Activated CD4-positive, alpha-beta T cell treated with anti-CD3 and anti-CD28 coated beads, Interleukin-2, amount 10 ng/mL, durations not matched to agents 24 days and 14 days (primary cell): ENCODE measurements at places on chromosomes 6 and 20. TPM values are rescaled to one million over a fixed set of nuclear protein-coding genes. Genes with fewer than 3 reads are reported as not detected.

The OPRL1 gene
- total RNA-seq, result 0.23 and 0.28 TPM in 2 replicates

The HLA-DPA1 gene
- total RNA-seq, result 38.5 and 42.6 TPM in 2 replicates

DNA sequence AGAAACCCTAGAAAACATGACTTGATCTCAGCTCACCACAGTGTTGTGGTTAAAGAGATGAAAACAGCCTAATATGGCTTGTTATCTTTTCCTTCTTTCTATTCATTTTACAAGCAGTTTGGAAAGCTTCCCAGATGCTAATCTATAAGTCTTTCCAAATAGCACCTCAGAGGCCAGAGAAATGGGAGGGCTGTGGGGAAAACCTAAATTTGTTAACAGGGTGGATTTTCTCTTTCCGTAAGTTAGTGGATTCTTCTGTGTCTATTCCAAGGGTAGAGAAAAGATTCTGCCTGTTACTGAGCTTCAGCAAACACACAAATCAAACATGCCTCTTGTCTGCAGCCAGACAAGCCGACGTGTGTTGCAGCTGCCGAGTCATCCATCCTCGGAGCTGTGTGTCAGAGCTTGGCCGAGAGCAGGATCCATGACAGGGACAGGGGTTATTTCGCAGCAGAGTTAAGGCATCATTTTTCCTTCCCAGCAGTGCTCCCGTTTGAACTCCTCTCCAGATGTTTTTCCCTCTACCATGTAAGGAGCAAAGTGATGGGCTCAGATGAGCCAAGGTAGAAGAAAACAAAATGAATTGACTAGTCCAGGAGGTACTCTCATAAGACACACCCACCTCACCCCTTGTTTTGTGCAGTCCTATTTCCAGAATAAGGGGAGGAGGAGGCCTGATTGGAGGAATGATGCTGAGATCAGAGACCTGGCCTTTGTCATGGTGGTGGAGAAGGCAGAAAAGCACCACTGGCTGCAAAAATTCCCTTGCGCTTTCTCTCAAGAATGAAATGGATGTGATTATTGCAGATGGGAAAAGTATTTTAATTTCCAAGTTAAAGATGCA, 560.0 kb downstream of the C6orf118 start:
- H3K4me1 ChIP-seq, result no peaks in the 10 kb centered on the region
- DNase-seq, result no peak
- H3K36me3 ChIP-seq, result no peaks in the 10 kb centered on the region
- no peak overlapping the region for H3K4me3 ChIP-seq
- H3K27me3 ChIP-seq, result no peaks in the 10 kb centered on the region

DNA sequence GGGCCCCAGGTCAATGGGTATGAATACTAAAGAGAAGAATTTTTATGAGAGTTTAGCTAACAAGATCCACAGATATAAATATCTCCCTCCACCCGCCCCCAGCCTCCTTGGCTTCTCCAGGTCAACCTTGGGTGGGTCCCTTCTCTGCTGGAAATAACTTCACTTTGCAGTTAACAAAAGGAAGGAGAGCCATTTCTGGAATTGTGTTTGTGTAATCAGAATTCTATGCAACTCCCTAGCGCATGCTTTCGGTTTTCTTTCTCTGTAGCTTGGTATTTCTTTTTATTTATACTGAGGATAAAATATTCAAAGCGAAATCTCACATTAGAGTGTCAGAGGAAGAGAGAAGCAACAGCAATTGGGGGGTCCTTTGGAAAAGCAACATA, 27.1 kb downstream of the RIPOR2 start:
- peaks cover 78% of the 10 kb centered on the region for H3K4me1 ChIP-seq
- H3K36me3 ChIP-seq, result peaks cover 44% of the 10 kb centered on the region
- no peak for DNase-seq

DNA sequence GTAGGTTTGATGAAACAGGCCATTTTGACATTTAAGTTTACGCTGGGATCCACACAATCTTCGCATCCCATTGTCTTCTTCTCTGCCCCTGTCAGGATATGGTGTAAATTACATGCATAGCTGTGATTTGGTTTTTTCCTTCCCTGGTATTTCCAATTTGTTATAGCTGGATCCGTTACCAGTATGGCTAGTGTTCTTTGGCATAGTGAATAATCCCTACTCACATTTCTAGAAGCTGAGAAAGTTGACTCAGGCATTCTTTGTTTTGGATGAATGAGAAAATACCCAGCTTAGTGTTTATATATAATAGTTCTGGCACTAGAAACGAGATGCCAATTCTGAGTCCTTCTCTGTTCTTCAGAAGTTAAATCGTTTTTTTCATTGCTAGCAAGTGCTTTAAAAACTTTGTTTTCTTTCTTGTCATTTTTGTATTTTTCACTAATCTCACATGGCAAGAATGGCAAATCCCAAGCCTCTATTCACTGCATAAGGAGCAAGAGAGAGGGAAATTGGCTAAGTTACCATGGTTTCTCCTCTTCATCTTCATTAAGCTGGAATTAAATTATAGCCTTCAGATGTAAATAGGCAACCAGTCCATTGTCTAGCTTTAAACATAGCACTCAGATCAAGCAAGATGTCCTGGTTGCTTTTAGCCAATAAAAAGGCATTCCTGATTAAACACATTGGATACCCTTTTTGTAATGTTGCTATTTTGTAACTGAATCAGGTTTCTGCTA, 91.9 kb upstream of the LAMP5 start:
- H3K4me3 ChIP-seq, result no peak overlapping the region
- H3K27me3 ChIP-seq, result no peaks in the 10 kb centered on the region
- no peak overlapping the region for H3K27ac ChIP-seq
- DNase-seq, result no peak
- no peaks in the 10 kb centered on the region for H3K36me3 ChIP-seq
- H3K4me1 ChIP-seq, result no peaks in the 10 kb centered on the region

- peak; percentile 63 for DNase-seq
- no peaks in the 10 kb centered on the region for H3K36me3 ChIP-seq
- no peaks in the 10 kb centered on the region for H3K27me3 ChIP-seq
- no peak overlapping the region for H3K4me3 ChIP-seq
These were observed 186.8 kb downstream of the ARID1B start for GRCh38 chr6:156963712-156964700.

GRCh38 chr6:17710331-17710730, 3.6 kb upstream of the NUP153 start:
- no peak overlapping the region for H3K27ac ChIP-seq
- H3K36me3 ChIP-seq, result peaks cover 26% of the 10 kb centered on the region
- H3K4me1 ChIP-seq, result peaks cover 27% of the 10 kb centered on the region
- DNase-seq, result no peak
